ENCODE measurements at places on chromosomes 1 and 21.

DNA sequence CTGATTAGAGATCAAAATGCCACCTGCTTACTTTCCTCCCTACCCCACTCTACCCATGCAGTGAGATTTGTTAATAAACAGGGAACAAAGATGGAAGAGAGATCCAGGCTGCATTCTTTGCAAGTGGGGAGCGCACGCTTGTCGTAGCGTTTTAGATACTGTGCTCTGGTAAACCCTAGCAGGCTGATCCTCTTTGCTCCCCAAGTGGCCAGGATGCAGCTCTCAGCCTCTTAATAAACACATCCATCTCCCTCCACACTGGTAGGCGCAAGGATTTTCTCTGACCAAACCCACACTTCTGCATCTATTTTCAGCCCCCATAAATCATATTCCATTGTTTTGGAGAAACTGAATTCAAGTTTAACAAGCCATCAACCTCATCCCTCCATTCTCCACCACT, 2.9 kb downstream of the PGBD5 start:
- DNase-seq = no peak

GRCh38 chr1:179921472-179921871, 33.1 kb upstream of the CEP350 start:
- DNase-seq = no peak

- DNase-seq = no peak
These were observed 392.6 kb upstream of the VAMP3 start for GRCh38 chr1:7378346-7379130.

DNA sequence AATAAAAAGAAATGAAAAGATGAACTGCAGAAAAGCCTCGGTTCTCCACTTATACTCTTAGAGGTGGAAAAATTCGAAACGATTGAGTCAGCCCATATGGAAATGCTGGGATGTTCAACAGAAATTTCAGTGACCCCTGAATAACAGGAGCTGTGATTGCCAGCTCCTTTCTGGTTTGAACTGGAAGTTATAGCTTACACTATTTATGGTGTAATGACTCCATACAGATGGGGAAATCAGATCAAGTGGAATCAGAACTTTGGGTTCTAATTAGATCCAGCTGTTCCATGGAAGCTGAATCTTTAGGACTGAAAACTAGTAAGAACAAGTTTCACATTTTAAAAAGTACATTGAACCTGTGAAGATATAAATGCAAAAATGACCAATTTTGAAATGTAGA, 569.3 kb upstream of the ZRANB2 start:
- peak; percentile 70 for DNase-seq

DNA sequence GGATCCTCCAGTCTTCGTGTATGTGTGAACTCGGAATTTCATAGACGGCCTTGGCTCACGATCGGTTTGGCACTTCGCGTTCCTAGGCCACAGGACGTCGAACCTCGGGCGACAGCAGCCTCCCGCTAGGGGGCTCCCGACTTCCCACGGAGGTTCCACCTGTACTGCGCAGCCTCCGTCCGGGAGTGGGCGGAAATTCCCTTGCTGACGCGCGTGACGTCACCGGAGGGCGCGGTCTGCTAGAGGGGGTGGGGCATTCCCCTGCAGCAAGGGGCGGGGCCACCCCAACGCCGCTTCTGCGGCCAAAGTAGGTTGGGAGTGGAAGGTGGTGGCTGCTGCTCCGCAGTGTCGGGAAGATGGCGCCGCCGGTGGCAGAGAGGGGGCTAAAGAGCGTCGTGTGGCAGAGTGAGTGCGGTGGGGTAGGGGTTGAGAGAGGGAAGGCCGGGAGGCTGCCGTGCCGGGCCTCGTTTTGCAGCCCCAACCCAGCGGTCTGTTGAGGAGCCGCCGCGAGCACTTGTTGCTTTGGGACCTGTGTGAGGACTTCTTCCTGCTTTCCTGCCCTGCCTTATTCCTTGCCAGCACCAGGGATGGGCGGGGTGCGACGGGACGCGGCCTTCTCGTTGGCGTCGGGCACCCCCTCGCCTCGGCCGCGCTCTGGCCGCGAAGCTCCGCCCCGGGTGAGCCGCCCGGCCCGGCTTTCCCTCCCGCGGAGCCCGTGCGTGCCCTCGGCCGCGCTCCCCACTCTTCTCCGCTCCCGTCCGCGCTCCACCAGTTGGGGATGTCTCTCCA, at the start of gene STXBP3:
TSS of gene STXBP3 (plus strand) at position 293 of the 789 bp plus-strand sequence. CDS start at position 357, 64 bp downstream.
- DNase-seq = peak; percentile 99

GRCh38 chr21:36113647-36114428, 21.0 kb upstream of the CBR3 start:
- no peak for DNase-seq

DNA sequence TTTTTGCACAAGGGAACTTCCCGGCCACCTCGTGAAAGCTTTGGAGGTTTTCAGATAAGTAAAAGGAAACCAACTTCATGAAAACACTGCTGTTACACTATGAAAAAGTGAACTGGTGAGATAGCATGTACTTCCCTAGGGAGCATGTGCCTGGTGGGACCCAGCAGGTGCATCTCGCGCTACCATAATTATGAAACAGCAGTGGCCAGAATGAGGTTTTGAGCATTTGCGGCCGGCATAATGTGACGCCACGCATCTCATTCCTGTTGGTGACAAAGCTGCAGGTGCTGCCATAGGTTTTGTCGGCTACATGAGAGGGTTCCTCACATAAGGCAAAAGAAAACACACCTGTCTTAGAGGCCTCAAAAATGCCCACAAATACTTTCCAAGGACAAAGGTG, 1.7 kb downstream of the KRTAP10-3 start:
- DNase-seq = no peak

DNA sequence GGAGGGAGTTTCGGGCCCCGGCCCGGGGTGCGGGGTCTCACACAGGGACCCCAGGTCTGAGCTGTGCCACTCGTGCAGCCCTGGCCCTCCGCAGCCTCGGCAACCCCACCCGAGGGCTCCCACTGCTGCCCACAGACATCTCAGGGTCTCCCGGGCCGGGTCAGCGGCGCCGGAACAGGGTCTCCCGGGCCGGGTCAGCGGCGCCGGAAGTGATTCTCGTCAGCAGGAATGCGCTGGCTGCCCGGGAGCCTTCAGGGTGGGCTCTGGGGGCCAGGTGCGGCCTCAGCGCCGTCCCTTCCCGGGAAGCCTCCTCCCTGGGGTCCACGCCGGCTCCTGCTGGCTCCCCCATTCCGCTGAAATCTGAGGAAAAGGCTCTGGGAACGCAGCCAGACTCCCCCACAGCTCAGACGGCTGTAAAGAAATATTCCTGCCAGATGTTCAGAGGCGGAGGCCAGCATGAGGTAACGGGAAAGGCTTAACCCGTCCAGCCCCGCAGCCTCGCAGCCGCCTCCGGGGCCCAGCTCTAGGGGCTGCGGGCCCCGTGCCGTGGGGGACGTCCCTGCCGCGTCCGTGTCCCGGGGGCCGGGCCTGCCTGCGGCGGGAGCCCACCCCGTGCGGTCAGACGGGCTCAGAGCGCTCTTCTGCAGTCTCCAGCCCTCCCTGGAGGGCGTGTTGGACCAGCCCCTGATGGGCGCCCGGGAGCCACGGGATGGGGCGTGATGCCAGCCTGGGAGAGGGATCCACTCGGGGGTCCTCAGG, 8.7 kb upstream of the COL6A1 start:
- DNase-seq = peak; percentile 95
